ENCODE measurements at places on chromosomes 2 and 18. TPM values are rescaled to one million over a fixed set of nuclear protein-coding genes. Genes with fewer than 3 reads are reported as not detected.

Gene SULT1C2
- total RNA-seq: not detected

Gene SPEG
- 0.44 TPM for total RNA-seq

Gene NEB
- 0.03 TPM for total RNA-seq

GRCh38 chr2:219492575-219492974 lies 6.1 kb upstream of the GMPPA start:
- DNase-seq: no peak
- no peaks in the 10 kb centered on the region for H3K36me3 ChIP-seq
- no peak overlapping the region for H3K4me3 ChIP-seq
- no peak overlapping the region for H3K27ac ChIP-seq

DNA sequence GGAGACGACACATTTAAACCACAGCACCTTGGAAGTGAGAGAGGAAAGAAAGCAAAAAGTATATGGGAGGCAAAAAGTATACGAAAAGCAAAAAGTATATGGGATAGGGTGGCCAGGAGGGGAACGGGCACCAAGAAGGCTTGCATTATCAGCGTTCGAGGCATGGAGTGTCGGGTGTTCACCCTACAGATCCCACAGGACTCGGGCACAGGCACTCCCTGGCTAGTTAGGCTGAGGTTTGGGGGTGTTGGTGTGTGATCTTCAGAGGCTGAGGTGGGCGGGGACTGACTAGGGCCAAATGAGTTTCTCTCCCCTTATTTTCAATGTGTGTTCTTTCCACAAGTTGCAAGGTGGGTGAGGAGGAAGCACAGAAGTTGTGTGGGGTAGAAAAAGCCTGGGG lies 86.6 kb downstream of the EVA1A start:
- peaks cover 55% of the 10 kb centered on the region for H3K4me1 ChIP-seq
- no peaks in the 10 kb centered on the region for H3K27me3 ChIP-seq
- no peak for DNase-seq
- no peak overlapping the region for H3K4me3 ChIP-seq
- H3K27ac ChIP-seq: peak overlapping the region; percentile 78

- H3K36me3 ChIP-seq: no peaks in the 10 kb centered on the region
- H3K4me1 ChIP-seq: no peaks in the 10 kb centered on the region
- no peak for DNase-seq
- H3K4me3 ChIP-seq: no peak overlapping the region
- no peaks in the 10 kb centered on the region for H3K27me3 ChIP-seq
Observed at GRCh38 chr2:103785432-103785831, 1023.6 kb downstream of the TMEM182 start.

- H3K4me1 ChIP-seq: no peaks in the 10 kb centered on the region
- H3K36me3 ChIP-seq: no peaks in the 10 kb centered on the region
- no peak overlapping the region for H3K4me3 ChIP-seq
- no peak overlapping the region for H3K27ac ChIP-seq
Observed at GRCh38 chr2:10709290-10709939, 12.0 kb upstream of the ATP6V1C2 start.

DNA sequence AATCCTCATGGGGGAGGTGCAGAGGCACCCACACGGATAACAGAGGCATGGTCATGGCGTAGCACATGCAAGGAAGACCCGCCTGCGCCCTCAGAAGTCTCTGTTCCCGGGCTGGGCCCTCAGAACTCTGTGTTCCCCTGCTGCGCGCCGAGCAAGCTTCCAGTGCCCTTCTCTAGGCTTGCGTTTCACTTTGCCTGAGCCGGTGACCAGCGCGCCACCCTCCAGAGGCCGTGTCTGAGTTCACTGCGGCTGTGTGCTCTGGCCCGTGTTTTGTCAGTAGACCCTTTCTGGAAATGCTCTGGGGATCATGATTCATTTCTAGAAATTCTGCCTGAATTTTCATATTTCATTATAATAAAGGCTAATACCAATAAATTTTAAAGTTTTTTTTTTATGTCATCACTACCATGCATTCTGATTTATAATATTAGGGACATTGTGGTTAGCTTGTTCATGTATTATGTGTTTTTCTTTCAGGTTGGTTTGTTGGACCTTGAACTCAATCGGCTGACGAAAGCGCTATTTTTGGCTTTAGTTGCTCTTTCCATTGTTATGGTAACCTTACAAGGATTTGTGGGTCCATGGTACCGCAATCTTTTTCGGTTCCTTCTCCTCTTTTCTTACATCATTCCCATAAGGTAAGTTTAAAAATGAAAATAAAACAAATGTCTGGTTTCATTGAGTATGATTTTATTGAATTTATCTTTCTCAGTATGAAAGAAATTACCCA lies 142.7 kb upstream of the NFATC1 start:
- H3K27me3 ChIP-seq: no peaks in the 10 kb centered on the region
- no peak overlapping the region for H3K4me3 ChIP-seq
- peaks cover 3% of the 10 kb centered on the region for H3K36me3 ChIP-seq
- H3K27ac ChIP-seq: no peak overlapping the region
